H7 (cell line): ENCODE measurements at places on chromosomes 12 and 14.

- DNase-seq: peak; percentile 77
Measured at GRCh38 chr12:111035578-111036301, 115.4 kb upstream of the MYL2 start.

GRCh38 chr14:95402578-95402977 is 82.9 kb upstream of the CLMN start:
- no peak for DNase-seq

DNA sequence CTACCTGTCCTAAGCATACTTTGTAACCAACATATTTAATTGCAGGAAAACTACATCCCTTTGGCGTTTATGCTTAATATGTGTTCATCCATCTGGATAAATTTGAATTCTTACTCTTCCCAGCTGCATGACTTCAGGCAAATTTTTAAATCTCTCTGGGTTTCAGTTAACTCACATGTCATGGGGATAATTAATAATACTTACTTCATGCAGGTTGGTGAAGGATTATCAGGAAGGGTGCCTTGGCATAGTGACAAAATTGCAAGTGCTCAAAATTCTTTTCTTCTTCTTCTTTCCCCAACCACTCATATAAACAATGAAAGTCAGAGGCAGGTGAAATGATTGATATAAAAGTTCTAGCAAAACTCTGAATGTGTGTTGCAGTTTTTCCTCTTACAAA is 15.9 kb downstream of the SYT10 start:
- no peak for DNase-seq

GRCh38 chr12:1115484-1116231 is 124.6 kb downstream of the ERC1 start:
- DNase-seq: no peak

DNA sequence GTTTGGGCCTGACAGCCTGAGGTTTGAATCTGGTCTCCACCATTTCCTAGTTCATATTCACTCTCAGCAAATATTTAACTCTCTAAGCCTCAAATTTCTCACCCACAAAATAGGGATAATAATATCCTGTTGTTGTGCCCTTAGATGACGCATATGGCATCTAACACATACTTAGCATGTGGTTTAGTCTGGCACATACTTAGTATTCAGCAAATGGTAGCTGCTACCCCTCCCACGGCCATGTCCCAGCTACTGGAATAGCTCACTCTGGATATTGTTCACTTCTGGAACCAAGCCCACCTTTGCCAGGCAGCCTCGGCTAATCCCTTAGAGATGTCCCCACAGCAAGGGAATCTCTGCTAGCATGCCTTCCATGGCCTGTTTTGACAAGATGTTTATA is 53.3 kb downstream of the BICD1 start:
- no peak for DNase-seq

GRCh38 chr14:83764656-83765599 is 1765.0 kb upstream of the FLRT2 start:
- DNase-seq: no peak

GRCh38 chr12:71142016-71142415 is 15.8 kb downstream of the TSPAN8 start:
- DNase-seq: no peak

DNA sequence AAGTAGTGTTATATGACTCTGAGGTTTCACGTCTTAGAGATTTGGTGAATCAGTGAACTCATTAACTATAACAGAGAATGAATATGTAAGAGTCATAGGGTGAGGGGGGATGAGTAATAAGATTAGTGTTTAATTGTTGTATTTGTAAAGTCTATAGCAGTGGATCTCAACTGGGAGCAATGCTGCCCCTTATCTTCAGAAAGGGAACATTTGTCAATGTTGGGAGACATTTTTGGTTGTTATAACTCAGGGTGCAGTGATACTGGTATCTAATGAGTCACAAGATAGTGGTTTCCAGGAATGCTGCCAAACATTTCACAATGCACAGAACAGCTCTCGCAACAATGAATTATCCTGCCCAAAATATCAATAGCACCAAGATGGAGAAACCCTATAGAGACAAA is 1193.7 kb downstream of the GALC start:
- no peak for DNase-seq
